ENCODE measurements at places on chromosomes 11 and 22.

DNA sequence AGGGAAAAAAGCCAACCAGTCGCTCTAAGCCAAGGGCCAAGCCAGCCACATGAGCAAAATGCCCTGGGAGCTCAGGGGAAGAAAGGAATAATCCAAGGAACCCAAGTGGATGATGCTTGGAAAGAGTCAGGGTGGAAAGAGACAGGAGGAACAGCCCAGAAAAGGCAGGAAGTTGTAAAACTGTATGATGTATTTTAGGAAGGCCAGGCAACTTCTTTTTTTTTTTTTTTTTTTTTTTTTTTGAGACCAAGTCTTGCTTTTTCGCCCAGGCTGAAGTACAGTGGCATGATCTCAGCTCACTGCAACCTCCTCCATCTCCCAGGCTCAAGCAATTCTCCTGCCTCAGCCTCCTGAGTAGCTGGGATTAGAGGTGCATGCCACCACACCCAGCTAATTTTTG lies 1.6 kb downstream of the LGALS12 start:
- DNase-seq: no peak

- DNase-seq: no peak
These were observed 40.3 kb upstream of the DAGLA start for GRCh38 chr11:61639816-61640443.

DNA sequence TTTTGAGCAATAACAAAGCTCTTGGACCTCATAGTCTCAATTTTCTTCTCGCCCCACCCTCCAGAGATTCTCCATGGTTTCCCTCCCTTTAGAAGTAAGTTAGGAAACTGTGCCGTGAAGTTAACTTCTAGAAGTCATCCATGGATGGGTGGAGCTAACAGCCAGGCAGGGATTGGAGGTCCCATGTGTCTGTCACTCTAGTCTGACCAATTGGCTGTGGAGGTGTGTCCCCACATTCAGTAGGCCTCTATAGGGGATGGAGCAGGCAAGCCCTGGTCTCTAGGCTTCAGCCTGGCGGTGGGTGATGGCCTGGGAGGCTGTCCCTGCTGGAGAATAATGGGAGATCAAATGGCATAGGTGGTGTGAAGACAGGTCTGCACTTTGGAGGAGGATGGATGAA lies 50.7 kb downstream of the TP53I11 start:
- peak; percentile 68 for DNase-seq

DNA sequence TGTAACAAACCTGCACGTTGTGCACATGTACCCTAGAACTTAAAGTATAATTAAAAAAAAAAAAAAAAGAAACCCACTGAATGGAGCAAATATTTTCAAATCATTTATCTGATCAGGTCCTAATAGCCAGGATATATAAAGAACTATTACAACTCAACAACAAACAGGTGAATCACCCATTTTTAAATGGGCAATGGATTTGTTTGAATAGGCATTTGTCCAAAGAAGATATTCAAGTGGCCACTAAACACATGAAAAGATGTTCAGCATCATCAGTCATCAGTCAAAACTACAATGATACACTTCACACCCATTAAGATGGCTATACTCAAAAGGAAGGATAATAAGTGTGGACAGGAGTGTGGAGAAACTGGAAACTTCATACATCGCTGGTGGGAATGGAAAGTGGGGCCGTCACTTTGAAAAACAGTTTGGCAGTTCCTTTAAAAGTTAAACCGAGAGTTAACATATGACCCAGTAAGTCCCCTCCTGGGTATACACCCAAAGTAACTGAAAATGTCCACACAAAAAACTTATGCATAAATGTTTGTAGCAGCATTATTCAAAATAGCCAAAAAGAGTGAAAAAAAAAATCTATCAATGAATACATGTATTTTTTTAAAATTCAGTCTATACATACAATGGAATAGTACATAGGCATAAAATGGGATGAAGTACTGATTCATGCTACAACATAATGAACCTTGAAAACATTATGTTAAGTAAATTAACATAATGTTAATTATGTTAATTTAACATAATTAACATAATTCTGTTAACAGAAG lies 53.1 kb downstream of the ARRB1 start:
- no peak for DNase-seq

- DNase-seq: peak; percentile 52
These were observed 39.0 kb upstream of the CD44 start for GRCh38 chr11:35100013-35100383.

- no peak for DNase-seq
These were observed 874 bp upstream of the PLAAT4 start for GRCh38 chr11:63535734-63536133.

GRCh38 chr11:2576111-2576510 lies 123.7 kb downstream of the KCNQ1OT1 start:
- DNase-seq: no peak

GRCh38 chr11:2653930-2654739 lies 45.7 kb downstream of the KCNQ1OT1 start:
- DNase-seq: no peak

DNA sequence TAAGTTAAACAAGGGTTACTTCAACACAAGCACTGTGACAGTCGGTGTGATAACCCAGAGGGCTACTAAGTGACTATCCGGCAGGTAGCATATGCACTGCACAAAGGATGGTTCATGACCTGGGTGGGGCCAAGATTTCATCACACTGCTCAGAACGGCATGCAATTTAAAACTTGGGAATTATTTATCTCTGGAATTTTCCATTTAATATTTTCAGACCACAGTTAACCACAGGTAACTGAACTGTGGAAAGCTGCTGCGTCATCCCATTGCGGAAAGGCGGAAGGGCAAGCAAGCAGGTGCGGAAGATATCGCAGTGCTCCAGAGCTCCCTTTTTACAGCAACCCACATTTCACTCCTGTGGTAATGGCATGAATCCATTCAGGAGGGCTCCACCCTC lies 540.8 kb downstream of the INSC start:
- DNase-seq: no peak

DNA sequence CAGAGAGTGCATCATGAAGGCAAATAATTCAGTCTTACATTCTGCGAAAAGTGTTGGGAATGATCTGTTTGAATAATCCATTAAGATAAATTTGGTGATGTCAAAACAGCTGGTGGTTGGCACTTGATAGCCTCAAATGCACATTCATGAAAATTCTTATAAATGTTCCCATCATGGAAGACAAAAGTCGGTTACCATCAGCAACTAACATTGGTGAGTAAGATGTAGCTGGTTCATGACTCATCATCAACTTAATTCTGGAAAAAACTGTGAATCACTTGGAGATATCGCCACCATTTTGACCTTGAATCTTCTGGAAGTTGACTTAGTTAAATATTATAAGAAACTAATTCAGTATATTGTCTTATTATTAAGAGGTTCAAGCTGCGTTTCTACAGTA lies 11.2 kb downstream of the CRYBB1 start:
- peak; percentile 85 for DNase-seq

DNA sequence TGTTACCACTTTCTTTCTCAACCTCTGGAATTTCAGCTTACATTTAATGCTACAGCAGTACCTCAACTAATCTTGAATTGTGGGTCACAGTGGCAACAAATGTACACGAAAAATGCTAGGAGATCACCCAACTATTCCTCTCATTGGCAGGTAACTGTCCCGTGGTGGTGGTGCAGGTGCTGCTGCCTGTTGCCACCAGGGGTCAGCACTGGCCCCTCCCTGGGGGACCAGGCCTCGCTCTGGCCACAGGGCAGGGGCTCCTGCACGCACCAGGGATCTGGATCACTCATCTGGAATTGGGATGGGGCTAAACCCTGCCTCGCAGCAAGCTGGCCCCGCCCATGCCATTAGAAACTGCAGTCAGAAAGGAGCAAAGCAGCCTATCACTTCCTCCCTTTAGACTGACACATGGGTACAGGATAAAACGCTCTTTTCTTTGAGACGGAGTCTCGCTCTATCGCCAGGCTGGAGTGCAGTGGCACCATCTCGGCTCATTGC lies 6.9 kb upstream of the POLDIP3 start:
- DNase-seq: peak; percentile 88

GRCh38 chr11:12696911-12697581 lies 22.8 kb downstream of the TEAD1 start:
- DNase-seq: no peak

- DNase-seq: no peak
These were observed 339.2 kb downstream of the TENM4 start for GRCh38 chr11:79101656-79102055.

- no peak for DNase-seq
These were observed 575.9 kb upstream of the ANO3 start for GRCh38 chr11:25755918-25756584.

DNA sequence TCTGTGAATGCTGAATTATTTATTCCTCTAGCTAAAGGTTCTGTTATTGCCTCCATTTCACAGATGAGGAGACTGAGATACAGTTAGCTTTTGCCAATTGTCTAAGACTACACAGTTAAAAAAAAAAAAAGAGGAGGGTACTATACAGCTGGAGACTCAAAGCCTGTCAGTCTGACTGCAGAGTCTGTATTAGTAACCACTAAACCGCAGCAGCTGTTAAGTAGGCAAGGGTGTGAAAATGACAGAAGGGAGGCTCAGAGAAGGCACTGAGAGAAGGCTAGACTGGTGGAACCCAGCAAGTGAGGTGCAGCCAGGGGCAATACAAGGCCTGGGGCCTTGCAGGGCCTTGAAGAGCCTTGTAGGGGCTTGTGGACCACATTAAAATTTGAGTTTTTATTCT lies 181.2 kb downstream of the CSNK2A3 start:
- no peak for DNase-seq

- no peak for DNase-seq
These were observed 56.9 kb downstream of the ABTB2 start for GRCh38 chr11:34300926-34301295.

GRCh38 chr11:9529334-9529650 lies 44.2 kb upstream of the WEE1 start:
- DNase-seq: no peak

DNA sequence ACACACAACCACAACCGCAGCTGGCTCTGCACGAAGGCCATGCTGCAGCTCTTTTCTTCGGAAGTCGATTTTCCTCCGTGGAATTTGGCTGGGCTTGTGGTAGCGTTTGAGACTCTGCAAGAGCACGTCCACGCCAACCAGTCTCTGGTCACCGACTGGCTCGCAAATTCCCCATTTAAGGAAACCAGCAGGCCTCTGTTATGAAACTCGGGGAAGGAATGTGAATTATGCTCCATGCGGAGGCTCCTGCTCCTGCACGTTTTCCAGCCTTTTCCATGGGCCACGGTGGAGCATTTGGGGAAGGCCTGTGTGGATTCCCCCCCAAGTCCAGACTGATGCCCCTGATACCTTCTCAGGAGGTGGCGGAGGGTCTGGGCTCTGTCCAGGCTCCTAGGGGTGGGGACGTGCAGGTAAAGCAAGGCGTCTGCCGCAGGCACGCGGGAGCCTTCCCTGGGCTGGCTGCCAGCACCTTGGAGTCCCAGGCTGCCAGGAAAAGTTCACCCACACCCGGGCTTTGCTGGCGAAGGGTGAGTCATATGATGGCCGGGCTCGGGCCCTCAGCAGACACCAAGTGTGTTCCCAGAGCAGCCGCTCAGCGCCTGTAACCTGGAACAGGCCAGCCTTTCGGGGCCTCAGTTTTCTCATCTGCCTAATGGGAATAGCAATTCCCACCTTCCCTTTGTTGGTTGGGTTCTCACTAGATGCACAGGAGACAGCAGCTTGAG lies 41.9 kb downstream of the LRP5 start:
- DNase-seq: no peak

GRCh38 chr11:102724904-102725500 lies at the start of gene MMP8:
MMP8 (minus strand) TSS chr11:102724954; CDS start chr11:102724855, 99 bp downstream.
- DNase-seq: no peak
